ENCODE measurements at places on chromosomes 13 and 19.

GRCh38 chr19:2555422-2556220 lies 79.7 kb downstream of the GADD45B start:
- no peak for DNase-seq

- no peak for DNase-seq
Observed at GRCh38 chr19:858868-859843, at the start of gene CFD. Gene CFD (plus strand): TSS chr19:859664. CDS start chr19:859690, 26 bp downstream.

GRCh38 chr19:17049711-17050280 lies 23.2 kb upstream of the CPAMD8 start:
- no peak for DNase-seq

- no peak for DNase-seq
Observed at GRCh38 chr13:30119476-30119875, 187.9 kb downstream of the KATNAL1 start.

DNA sequence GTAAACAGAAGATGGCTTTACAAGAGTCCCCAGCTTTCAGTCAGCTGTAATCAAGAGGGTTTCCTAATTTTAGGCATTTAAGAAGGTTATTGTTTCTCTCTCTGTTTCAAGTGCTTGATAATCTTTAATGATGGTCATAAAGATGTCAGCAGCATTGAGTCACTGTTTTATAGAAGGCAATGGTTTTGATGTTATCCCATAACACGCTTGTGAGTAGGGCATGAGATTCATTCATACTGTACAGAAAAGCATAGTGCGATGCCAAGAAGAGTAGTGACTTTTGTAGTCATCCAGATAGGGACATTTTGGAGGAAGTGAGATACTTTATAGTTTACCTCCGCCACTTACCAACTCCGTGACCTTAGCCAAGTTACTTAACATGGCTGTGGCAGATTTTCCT lies 364.2 kb upstream of the SLC10A2 start:
- no peak for DNase-seq

DNA sequence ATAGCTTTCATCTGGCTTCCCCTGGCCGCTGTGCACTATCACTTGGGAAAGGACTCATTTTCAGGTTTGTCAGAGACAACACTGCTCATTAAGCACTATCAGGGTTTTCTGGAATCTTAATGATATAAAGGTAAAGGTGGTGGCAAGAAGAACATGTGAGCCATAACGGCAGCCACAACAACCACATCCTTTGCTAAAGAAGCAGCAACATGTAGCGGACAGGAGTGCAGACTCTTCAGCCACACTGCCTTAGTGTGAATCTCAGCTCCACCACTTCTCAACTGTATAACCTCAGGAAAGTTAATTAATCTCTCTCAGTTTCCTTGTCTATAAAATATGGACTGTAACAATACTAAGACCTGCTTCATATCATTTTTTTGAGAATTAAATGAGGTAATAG lies 24.1 kb upstream of the MIR17HG start:
- no peak for DNase-seq

DNA sequence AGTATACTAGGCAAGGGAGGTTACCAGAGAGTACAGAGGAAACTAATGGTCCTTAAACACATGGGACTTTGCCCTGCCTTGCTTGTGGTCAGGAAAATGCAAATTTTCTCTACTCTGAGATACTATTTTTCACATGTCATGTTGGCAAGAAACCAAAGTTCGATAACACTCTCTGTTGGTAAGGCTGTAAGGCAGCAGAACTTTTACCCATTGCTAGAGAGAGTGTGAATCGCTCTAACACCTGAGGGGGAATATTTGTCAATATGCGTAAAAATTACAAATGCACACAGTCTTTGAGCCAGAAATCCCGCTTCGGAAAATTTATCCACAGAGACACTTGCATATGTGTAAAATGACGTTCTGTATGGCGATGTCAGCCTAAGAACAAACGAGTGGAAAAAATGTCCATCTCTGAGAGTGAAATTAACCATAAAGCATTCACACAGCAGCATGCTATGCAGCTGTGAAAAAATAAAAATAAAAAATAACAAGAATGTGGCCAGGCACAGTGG lies 9.5 kb upstream of the RFX1 start:
- DNase-seq = no peak

DNA sequence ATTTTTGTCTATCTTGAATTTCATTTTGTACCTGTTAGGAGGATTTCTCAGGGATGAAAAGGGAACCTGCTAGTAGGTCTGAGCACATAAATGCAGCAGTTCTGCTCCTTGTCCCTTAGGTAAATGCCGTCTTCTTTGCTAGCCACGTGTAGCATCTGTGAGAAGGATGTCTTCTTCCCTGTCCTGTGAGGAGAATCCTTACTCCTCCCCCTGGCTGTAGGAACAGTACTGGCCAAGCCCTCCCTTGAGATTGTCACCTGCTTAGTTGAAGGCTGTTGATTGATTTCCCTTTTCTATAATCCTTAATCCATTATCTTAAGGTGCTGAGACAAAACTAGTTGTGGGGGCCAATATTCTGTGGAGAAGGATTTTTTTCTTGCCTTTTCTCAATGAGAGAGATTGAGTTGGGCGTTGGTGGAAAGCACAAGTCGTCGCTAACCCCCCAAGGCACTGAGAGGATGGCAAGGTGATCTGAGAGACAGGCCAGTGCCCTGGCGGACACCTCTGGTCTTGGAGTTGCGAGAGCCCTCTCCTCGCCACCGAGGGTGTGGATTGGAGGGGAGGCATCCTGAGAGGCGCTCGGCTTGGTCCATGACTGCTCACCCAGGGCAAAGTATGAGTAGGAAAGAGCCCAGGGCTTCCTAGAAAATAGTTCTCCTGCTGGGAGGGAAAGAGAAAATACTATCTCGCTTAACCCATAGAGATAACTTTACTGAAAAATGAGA lies 216.7 kb downstream of the ATP8A2 start:
- DNase-seq = no peak

DNA sequence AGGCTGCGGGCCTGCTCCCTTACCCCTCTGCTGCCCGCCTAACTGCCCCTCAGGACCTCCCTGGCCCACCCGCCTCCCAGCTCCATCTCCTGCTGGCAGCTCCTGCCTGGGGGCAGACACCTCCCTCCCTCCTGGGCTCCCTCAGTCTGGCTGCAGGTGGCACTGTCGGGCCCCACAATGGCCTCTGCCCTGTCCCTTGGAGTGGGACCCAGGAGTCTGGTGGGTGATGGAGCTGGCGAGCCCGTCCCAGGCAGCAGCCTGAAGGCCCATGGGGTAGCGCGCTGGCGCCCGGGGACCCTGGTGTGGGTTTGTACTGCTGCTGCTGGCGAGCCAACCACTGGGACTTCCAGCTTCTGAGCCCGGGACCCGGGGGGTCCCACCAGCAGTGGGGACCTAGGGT lies 83.6 kb downstream of the KDM4B start:
- DNase-seq = no peak

DNA sequence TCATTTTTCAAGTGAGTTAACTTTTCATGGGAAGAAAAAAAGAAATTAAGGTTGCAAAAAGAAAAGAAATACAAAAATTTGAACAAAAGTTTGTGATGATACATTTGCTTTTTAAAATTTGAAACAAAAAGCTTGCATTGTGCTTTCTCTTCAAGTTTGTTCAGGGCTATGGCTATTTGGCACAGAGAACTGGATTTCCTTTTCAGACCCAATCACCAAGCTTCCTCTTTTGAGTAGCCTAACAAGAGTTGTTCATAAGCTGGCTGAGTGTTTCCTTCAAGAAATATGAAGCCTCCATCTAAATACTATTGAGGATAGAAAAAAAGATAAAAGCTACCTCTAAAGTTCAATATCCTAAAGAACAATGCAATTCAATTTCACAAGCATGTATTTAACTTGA lies 787.8 kb downstream of the LIG4 start:
- no peak for DNase-seq

GRCh38 chr19:8639821-8640401 lies 9.5 kb downstream of the NFILZ start:
- DNase-seq = no peak

- no peak for DNase-seq
Observed at GRCh38 chr13:60851378-60851777, 454.4 kb downstream of the TDRD3 start.

- DNase-seq = no peak
Observed at GRCh38 chr13:31461923-31462322, 262.1 kb downstream of the B3GLCT start.

DNA sequence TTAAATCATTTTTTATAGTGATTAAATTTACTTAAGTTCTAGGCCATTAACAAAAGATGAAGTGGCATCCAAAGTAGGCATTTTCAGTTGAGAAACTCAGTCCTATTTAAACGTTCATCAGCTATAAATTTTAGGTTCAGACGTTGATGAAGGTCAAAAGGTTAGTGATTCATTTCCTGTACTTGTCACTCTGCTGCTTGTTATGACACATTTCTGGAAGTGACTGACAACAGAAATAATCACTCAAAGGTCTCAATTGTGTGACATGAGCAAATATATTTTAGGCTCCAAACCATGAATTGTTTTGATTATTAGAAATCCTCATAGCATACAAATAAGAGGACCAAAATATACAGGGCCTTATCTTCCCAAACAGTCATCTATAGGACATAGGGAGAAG lies 10.3 kb upstream of the EDNRB start:
- no peak for DNase-seq

- no peak for DNase-seq
Observed at GRCh38 chr13:50078231-50078894, 63.1 kb downstream of the KCNRG start.

All from stimulated activated CD8-positive, alpha-beta memory T cell treated with anti-CD3 and anti-CD28 coated beads, Interleukin-15, amount 100 ng/mL, for 1 hour (primary cell).